ENCODE measurements at places on chromosomes 11 and 22. TPM values are rescaled to one million over a fixed set of nuclear protein-coding genes. Genes with fewer than 3 reads are reported as not detected.

ZNF215 gene
- total RNA-seq = 1.4 TPM

GRK3 gene
- 2.9 TPM for total RNA-seq

P2RX6 gene
- 51.2 TPM for total RNA-seq

C11orf21 gene
- total RNA-seq = not detected

TUB gene
- total RNA-seq = 5.3 TPM

PGM2L1 gene
- 22.6 TPM for total RNA-seq

Measured in LHCN-M2 (cell line).